GM18507 (cell line): ENCODE measurements at places on chromosomes 2 and 18.
A peak's percentile ranks its signal among the peaks of the same experiment; 100 is the strongest.

GRCh38 chr2:242036653-242036950 is 167.1 kb downstream of the RTP5 start:
- DNase-seq, result no peak

GRCh38 chr2:239442192-239442591 is 41.4 kb upstream of the HDAC4 start:
- DNase-seq, result no peak

DNA sequence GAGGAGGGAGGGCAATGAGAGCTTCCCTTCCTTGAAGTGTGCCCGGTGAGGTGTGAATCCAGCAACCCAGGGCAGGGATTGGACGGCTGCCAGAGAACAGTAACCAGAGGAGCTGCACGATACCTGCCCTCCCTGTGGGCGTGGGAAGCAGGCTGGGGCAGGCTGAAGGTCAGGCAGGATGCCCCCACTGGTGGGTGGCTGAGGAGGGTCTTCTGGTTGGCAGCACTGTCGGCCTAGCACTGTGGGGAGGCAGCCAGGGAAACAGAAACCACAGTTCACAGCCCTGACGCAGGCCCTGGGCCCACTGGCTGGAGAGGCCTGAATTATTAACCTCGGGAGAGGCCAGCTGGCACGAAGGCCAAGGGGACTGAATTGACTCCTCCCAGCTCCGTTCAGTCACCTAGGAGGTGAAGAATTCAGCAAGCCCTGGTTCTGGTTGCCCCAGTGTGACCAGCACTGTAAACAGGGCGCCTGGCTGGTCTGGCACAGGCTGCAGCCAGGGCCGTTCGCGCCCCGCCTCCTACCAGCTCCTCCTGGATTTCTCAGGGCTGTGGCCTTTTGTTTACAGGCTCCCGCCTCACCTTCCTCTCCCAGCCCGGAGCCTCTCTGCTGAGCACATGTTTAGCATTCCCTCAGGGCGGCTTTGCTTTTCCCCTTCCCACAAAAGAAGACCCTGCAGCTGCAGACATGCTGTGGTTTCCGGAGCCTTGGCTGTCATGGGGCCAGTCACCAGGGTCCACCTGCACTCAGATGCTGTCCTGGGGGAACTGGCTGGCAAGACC is 97.8 kb downstream of the B3GNT2 start:
- DNase-seq, result no peak

GRCh38 chr2:236576953-236577352 is 7.3 kb downstream of the ACKR3 start:
- no peak for DNase-seq

DNA sequence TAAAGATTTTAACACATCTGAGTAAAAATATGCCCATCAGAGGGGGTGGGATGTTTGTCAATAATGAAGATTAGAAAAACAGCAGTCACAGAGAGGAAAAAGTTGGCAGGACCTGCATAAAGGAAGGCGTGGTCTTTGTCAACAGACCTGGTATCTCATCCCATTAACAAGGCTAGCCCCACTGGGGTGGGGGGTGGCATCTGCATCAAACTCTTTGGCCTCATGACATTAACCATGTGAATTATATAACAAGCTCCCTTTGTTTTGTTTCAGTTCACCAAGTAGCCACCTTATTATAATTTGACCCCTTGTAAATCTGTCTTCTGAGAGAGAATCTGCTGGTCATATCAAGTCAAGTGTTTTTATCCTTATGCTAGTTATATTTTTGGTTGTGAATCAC is 28.8 kb downstream of the NEMP2 start:
- DNase-seq, result no peak

- no peak for DNase-seq
Observed at GRCh38 chr2:29450596-29451222, 335.5 kb downstream of the CLIP4 start.

DNA sequence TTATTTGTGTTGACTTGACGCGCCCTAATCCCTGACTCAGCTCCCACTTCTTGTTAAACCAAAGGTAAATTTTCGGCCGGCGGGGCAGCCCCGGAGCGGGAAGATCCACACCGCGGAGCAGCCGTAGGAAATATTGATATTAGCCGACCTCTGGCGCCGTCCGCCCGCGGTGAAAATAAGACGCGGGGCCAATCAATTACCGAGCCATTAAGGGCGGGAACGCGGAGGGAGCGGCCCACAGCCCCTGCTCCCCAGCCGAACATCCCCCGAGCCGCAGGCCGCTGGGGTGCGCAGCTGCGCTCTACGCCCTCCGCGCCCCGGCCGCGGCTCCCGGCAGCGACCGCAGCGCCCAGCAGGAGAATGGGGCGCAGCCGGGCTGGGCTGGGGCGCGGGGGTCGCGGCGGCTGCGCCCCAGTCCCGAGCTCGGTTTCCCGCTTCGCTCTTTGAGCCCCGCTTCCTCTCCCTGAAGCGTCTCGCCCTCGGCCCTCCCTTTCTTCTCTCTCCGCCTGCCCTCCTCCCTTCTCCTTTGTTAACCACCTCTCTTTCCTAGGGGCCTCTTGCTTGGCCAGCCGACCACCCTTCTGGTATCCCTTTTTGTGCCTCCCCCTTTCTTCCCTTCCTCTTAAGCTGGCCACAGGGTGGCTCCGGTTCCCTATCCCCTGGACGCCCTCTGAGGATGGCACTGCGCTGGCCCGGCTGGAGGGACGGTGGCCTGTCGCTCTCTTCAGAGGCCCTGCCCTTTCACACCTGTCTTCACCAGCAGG is 40.9 kb downstream of the CELF4 start:
- no peak for DNase-seq

GRCh38 chr18:9594823-9595596 is 19.3 kb downstream of the PPP4R1 start:
- DNase-seq, result no peak

DNA sequence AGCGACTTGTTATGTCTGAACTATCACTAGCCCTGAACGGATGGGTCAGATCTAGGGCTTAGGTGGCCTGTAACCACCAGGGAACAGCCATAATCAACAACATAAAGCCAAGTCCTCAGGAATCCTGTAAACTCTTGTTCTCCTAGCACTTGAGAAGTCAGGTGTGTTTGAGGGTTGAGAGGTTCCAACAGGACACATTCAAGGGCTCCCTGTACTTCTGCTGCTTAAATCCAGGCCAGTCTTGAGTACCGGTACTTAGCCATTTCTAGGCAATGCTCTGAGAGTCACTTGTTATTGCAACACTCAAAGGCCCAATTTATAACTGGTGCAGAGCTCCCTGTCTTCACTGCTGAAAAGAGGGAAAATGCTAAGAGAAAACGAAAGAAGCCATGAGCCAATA is 21.6 kb upstream of the SLC40A1 start:
- DNase-seq, result no peak

DNA sequence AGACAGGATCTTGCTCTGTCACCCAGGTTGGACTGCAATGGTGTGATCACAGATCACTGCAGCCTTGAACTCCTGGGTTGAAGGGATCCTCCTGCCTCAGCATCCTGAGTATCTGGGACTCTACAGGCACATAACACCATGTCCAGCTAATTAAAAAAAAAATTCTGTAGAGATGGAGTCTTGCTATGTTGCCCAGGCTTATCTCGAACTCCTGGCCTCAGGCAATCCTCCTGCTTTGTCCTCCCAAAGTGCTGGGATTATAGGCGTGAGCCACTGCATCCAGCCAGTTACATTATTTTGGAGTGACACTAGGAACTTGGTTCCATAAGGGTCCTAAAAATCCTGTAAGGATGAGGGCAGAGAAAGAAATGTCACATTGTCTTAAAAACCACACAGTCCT is 89.1 kb upstream of the ZFP36L2 start:
- DNase-seq, result no peak

GRCh38 chr2:46230677-46231425 is 66.4 kb upstream of the EPAS1 start:
- DNase-seq, result no peak

GRCh38 chr2:197124639-197125390 is 185.8 kb downstream of the ANKRD44 start:
- no peak for DNase-seq

- peak; percentile 23 for DNase-seq
Observed at GRCh38 chr2:219119422-219120043, 41.1 kb downstream of the NHEJ1 start.

- no peak for DNase-seq
Observed at GRCh38 chr2:25697559-25698341, 24.4 kb upstream of the DTNB start.

- no peak for DNase-seq
Observed at GRCh38 chr18:5841518-5841917, 53.8 kb downstream of the TMEM200C start.

- DNase-seq, result no peak
Observed at GRCh38 chr2:867296-867695, 83.4 kb upstream of the SNTG2 start.
